ENCODE measurements at places on chromosomes 4 and X. TPM values are rescaled to one million over a fixed set of nuclear protein-coding genes. Genes with fewer than 3 reads are reported as not detected.

The HSFX4 gene
- polyA plus RNA-seq = 0.16 TPM

The HHIP gene
- polyA plus RNA-seq = 2.4 TPM

The SLC10A3 gene
- 20.3 TPM for polyA plus RNA-seq

The HAUS3 gene
- 21.8 TPM for polyA plus RNA-seq

The ASMT gene
- polyA plus RNA-seq = not detected

The UCP1 gene
- 0.22 TPM for polyA plus RNA-seq

The MID2 gene
- polyA plus RNA-seq = 11.1 TPM

The ODAPH gene
- 0.69 TPM for polyA plus RNA-seq

The KLKB1 gene
- polyA plus RNA-seq = 2.6 TPM

The PPEF1 gene
- 0.49 TPM for polyA plus RNA-seq
